NCI-H748 treated with DMSO at 0.1 percent for 48 hours (cell line): ENCODE measurements at places on chromosomes 5 and 9.

- DNase-seq, result no peak
Observed at GRCh38 chr5:168198359-168198758, 93.1 kb upstream of the WWC1 start.

DNA sequence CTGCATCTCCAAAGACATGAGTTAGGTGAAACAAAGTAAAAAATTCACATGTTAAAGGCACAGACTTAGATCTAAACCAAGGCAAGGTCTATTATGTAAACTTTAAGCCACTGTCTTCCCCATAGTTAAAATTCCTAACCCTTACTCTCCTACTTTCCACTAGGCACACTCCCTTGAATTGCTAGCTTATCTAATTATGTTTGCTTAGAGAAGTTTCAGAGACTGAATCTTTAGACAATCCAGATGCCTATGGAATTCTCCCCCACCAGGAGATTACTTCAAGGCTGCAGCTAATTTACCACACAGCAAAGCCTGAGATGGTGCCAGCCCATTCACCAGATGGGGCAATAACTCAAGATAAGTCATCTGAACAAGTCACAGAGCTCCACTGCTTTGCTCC lies 803.1 kb upstream of the COX7C start:
- DNase-seq, result no peak

DNA sequence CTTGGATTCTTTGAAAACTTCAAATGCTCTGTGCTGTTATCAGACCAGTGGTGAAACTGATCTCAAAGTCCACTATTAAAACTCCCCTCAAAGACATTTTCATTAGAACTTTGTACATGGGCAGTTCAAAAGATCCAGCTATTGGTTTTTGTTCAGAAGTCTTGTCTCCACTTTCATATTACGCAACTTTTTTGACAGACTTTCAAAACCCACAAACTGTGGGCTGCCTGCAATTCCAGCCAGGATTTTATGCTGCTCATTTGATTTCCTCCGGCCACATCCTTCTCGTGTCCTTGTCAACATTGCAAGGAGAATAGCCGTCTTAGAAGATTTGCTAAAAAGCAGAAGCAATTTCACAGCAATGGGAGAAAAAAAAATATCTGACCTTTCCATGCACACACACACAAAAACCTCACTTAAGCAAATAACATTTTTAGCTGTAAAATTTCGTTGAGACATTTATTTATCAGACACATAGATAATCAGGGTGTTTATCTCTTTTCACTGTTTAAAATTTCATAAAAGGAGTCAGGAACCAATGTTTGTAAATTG lies 1990.5 kb downstream of the MAT2B start:
- DNase-seq, result no peak

DNA sequence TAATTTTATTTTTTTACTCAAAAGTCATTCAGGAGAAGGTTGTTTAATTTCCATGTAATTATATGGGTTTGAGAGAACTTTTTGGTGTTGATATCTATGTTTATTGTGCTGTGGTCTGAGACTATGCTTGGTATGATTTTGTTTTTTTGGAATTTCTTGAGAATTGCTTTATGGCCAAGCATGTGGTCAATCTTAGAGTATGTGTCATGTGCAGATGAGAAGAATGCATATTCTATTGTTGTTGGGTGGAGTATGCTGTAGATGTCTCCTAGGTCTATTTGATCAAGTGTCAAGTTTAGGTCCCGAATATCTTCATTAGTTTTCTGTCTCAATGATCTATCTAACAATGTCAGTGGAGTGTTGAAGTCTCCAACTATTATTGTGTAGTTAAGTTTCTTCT lies 134.9 kb downstream of the HMHB1 start:
- no peak for DNase-seq

GRCh38 chr5:107564931-107565372 lies 105.8 kb downstream of the EFNA5 start:
- DNase-seq, result no peak

DNA sequence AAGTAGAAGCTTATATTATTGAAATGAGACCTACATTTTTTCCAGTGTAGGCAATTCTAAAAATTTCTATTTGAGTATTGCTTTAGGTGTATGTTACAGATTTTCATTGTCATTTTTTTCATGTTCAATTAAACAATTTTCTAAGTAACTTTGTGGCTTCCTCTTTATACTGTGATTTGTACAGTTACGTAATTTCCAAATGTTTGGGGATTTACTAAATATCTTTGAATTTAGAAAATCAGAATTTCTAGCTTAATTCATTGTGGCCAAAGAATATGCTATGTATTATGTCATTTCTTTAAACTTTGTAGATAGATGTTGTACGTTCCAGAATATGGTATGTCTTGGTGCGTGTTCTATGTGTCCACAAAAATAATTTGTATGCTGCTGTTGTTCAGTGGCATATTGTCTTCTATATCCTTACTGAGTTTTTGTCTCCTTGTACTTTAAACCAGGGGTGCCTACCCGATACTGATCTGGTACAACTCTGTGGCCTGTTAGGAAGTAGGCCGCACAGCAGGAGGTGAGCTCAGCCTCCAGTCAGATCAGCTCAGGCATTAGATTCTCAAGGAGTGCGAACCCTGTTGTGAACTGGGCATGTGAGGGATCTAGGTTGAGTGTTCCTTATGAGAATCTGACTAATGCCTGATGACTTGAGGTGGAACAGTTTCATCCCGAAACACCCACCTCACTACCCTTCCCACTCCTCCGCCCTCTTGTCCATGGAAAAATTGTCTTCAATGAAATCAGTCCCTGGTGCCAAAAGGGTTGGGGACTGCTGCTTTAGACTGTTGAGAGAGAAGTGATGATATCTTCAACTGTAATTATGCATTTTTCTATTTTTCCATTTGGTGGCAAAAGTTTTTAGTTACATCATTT lies 63.5 kb downstream of the UBE2R2 start:
- DNase-seq, result no peak

DNA sequence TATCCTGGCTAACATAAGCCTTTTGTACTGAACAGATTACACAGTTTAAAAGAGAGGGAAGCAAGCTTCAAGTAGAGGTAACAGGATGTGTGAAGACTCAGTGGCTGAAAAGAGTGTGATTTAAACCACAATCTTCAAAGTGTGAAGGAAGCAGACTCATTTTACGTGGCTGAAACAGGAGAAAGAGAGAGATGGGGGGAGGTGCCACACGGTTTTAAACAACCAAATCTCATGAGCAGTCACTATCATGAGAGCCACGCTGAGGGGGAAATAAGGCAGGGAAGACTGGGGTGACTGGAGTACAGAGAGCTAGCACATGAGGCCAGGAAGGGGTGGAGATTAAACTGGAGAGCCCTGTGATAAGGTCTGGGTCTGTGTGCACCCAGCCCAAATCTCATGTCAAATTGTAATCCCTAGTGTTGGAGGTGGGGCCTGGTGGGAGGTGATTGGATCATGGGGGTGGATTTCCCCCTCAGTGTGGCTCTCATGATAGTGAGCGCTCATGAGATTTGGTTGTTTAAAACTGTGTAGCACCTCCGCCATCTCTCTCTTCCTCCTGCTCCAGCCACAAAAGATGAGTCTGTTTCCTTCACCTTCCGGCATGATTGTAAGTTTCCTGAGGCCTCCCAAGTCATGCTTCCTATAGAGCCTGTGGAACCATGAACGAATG lies 318.6 kb upstream of the CD180 start:
- no peak for DNase-seq

GRCh38 chr5:105501315-105501714 lies 1938.7 kb upstream of the NUDT12 start:
- DNase-seq, result peak; percentile 14

GRCh38 chr9:83220730-83221129 lies 157.8 kb upstream of the RASEF start:
- DNase-seq, result no peak

DNA sequence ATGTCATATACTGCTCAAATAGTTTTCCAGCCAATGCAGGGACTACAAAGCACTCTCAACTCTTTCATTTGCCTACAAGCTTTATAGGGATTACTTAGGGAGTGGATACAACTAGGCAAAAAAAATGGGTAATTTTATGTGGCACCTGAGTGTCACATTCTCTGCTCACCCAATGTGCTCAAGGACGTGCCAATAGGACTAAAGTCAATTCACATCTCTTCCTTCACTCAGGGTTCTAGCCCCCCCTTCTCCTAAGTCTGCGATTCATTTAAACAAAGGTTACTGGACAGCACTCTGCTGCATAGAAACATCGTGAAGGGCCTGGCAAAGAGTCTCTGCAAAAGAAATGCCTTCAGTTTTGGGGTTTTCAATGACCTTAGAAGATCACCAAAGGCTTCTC lies 142.3 kb downstream of the TSSK1B start:
- DNase-seq, result no peak

GRCh38 chr9:109652971-109653370 lies 127.0 kb upstream of the PALM2AKAP2 start:
- DNase-seq, result no peak

DNA sequence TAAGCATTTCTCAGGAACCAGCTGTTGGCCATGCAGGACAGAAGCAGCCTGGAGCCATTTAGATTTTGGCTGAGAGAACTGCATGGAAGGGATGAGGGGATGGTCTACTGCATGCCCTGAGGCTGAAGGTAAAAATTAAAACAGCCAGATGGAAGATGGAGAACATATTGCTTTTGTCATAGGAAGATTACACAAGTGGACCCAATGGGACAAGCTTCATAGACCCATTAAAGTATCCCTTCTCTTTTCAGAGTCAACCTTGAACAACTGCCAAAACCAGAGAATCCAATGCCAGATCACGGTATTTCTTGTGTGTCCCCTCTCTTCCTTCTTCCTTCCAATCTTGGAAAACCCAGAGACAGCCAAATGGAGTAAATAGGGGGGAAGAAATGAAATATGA lies 253.4 kb downstream of the NR2F1-AS1 start:
- DNase-seq, result no peak

GRCh38 chr5:16944816-16945562 lies 8.9 kb upstream of the MYO10 start:
- no peak for DNase-seq

- DNase-seq, result peak; percentile 82
Observed at GRCh38 chr5:38557308-38557710, 863 bp upstream of the LIFR start.

DNA sequence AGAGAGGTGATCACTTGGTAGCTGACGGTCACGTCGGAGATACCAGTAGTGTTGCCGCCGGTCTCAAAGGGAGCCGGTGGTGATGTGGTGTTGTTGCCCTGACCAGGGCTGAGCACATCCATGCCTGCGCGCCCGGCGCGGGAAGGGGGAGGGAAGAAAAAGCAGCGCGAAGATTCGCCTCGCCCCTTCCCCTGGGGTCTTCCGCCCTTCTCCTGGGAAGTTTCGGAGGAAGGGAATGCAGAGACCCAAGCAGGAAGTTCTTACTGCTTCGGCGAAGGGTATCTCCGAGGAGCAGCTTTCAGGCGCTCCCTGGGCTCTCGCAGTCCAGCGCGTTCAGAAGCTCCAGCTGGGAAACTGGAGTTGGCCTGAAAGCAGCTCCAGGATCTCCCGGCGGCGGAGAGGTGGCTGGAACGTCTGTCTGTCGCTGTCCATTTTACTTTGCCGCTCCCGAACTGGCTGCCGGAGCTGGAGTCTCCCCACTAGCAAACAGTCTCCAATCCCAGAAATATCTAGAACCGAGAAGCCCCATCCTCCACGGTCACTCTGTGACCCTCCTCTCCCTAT lies 565 bp downstream of the HTR1A start:
- DNase-seq, result no peak

GRCh38 chr9:130140706-130141105 lies 31.5 kb upstream of the NCS1 start:
- no peak for DNase-seq

DNA sequence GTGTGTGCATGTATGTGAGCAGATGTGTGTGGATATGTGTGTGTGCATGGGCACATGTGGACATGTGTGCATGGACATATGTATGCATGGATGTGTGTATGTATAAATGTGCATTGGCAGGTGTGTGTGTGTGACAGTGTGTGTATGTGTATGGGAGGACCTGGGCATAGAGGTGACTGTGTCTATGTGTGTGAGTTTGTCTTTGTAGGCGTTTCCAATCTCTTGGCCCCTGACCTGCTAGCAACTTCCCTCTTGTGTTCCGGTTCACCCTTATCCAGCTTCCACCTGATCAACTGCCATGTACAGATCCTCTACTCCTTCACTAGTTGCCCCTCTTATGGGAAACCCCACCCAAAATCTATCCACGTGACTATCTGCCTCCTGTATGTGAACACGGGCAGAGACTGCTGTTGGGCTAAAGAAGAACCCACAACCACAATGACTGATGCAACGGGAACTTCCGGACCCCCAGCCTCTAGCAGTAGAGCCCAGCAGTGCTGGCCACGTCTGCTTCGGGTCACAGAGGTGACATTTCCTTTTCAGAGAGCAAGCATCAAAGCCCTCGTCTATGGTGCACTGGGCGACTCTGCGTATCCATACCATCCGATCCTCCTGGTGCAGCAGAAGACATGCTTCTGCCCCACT lies 24.9 kb upstream of the GADD45G start:
- DNase-seq, result no peak

DNA sequence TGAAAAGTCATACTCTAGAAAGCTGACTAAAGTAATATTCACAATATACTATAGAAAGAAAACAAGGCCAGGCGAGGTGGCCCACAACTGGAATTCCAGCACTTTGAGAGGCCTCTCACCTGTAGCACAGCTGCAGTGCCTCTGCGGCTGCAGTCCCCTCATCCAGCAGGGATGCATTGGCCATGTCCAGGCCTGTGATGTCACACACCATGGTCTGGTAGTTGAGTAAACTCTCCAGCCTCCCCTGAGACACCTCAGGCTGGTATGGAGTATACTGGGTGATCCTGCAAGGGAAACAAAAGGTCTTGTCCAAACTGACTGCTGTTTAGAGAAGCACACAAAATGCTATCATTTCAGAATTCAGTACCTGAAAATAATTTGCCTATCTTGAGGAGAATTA lies 35.5 kb downstream of the GLDC start:
- no peak for DNase-seq

GRCh38 chr9:110316261-110317075 lies 21.2 kb downstream of the TXNDC8 start:
- no peak for DNase-seq

GRCh38 chr9:97470076-97470475 lies 31.4 kb upstream of the TMOD1 start:
- no peak for DNase-seq

GRCh38 chr9:12718482-12719026 lies 25.4 kb downstream of the TYRP1 start:
- DNase-seq, result no peak

DNA sequence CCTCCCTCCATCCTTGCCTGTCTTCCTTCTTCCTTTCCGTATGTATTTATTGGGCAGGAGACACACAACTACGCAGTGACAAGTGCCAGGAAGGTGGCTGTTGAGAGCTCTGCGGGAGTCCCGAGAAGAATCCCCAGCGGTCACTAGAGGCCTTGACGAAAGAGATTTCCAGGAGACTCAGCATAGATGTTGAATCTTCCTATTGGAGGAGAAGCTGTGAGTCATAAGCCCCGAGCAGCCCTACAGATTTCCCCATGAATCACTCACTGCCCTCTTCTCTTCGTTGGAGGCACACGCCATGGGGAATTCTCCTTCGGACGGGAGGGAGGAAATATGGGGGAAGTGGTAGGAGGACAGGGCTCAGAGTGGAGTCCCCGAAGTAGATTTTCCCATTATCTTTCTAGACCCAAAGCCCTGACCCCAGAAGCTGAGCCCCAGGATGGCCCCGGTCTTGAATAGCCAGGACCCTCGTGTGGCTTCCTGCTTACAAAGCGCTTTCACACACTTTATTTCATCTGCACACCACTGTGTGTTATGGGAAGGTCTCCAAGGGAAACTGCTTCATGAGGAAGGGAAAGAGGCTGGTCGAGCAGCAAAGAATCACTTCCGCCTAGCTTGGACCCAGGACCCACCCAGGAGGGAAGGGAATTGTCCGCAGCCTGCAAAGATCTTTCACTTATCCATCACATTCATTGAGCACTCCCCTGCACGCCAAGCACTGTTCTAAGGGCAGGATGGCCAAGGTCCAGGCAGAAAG lies 12.7 kb downstream of the DUSP1 start:
- no peak for DNase-seq
